ENCODE measurements at places on chromosomes 16 and 17.

GRCh38 chr16:49730772-49731171, 125.1 kb downstream of the ZNF423 start:
- no peak for DNase-seq

DNA sequence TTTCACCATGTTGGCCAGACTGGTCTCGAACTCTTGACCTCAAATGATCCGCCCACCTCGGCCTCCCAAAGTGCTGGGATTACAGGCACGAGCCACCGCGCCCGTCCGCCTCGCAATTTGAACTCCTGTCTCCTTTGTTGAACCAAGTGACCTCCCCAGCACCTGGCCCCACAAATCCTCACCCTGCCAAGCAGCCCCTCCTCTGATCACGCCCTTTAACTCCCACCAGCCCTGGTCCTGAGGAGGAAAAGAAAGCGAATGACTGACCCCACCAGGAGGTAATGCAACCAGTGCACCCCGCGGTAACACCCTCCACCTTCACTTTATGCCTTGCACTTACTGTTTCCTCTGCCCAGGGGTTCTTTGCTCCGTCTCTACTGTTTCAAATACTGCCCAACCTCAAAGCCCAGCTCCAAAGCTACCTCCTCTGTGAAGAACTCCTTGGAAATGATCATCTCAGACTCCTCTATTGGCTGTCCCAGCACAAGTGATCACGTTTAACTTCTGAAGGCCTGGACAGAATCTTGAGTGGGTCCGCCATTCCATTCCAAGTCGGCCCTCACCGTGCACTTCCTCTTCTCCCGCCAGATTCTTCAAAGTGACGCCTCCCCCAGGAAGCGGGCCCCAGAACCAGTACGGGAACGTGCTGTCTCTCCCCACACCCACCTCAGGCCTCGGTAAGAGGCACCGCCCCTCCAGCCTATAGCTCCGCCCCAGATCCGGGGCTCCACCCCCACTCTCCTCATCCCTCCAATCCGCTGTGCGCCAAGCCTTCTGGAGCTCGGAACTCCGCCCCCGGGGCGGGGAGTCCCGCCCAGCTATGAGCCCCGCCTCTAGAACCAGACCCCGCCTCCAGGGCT, 4.4 kb downstream of the CD19 start:
- peak; percentile 35 for DNase-seq

GRCh38 chr17:74768763-74769114, 7.4 kb downstream of the NAT9 start:
- no peak for DNase-seq

GRCh38 chr16:84673203-84673535, 24.9 kb downstream of the KLHL36 start:
- DNase-seq = no peak

GRCh38 chr16:88705801-88706228, 393 bp downstream of the RNF166 start:
- DNase-seq = no peak

GRCh38 chr17:57391076-57391825, 134.9 kb downstream of the MSI2 start:
- DNase-seq = no peak

GRCh38 chr16:85072947-85073346, 39.3 kb downstream of the CIBAR2 start:
- DNase-seq = no peak

DNA sequence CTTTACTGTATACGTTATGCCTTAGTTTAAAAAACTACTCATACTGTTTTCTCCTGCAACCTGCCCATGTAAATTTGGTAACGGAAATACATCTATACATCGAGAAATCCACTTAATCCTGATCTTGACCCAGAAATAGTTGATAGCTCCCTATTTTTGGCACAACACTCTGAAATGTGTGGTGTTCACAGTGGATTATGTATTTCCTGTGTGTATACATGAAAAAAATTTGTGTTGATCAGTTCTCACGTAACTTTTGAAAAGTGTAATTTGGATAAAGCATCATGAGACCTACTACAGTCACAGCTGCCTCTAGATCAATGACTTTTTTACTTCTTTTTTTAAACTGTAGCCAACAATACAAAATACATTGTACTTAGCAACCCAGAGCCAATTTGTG, 90.7 kb downstream of the VMP1 start:
- no peak for DNase-seq
